ENCODE measurements at places on chromosomes 11 and 22.

DNA sequence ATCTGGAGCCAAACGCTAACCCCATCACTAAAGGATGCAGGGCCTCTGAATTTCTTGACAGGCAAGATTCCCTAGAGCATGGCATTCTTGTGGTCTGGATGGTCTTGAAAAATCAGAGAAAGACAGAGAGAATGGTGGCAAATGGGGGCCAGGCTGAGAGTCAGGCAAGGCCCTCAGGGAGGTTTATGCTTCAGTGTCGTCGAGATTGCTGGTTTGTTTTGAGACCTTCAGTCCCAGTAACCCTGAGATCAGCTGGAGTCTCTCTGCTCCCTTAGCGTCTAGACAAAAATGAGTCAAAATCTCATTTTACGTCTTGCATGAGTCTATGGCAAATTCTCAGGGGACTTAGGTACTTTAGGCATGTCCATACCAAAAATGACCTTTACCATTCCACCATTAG is 539.3 kb downstream of the SOX6 start:
- DNase-seq: no peak

DNA sequence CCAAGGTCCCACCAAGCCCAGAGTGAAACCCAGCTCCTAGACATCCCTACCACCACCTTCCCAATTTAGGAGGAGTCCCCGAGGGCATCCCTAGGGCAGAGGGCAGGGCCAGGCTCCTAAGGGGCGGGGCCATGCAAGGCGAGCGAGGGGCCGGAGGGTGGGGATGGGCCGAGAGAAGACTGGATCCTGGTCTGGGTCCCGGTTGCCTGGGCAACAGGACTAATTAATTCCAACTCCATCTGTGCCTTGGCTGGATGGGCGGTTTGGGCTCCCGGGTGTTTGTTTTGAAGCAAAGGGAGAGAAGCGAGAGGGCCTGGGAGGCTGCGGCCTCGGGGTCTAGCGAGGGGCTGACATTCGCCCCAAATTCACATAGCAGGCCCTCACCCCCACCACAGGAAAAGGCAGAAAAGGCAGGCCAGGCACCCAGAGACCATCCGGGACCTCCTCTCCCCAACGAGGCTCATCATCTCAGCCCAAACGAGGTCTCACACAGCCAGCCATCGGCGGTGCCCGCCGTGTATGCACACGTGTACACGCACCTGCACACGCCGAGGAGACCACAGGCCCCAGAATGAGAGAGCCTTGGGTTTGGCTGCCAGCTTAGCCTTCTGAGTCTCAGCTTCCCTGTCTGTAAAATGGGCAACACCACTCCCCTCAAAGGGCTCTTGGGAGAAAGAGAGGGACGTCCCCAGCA is 23.9 kb downstream of the ELFN2 start:
- DNase-seq: no peak

GRCh38 chr11:116185551-116185950 is 587.2 kb downstream of the BUD13 start:
- no peak for DNase-seq

- DNase-seq: no peak
Measured at GRCh38 chr11:57364851-57365660, 15.9 kb downstream of the PRG3 start.

- no peak for DNase-seq
Measured at GRCh38 chr11:69445131-69445470, 36.4 kb upstream of the LINC01488 start.

- no peak for DNase-seq
Measured at GRCh38 chr11:132158091-132158490, 787.7 kb downstream of the NTM start.

DNA sequence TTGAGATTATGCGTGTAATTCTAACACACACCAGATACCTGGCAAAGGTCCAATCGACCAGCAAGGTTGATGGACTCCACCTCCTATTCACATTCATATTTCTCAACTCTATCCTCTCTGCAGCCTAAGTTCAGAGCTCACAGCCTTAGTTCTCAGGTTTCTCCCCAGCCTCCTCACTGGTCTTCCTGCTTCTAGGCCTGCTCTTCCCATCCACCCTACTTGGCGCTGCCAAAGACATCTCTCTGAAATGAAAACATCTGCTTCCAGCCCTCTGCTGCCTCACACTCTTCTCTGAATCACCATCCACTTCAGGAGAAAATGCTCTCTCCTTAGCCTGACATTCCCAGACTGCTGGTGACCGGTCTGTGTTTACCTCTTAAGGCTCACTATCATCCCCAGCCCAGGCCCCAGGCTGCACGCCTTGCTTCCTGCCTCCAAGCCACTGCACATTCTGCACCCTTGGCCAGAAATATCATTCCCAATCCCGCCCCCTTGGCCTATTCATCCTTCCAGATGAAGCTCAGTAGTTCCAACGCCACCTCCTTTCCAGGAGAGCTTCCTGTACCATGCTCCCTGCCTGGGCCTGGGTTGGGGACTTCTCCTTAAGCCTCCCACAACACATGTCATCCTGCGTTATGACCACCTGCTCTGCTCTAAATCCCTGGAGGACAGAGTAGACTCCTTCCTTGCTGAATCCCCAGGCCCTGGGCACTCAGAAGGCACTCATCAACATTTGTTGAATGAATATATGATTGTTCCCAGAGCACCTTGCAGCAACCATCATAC is 3.5 kb downstream of the ARRB1 start:
- no peak for DNase-seq

DNA sequence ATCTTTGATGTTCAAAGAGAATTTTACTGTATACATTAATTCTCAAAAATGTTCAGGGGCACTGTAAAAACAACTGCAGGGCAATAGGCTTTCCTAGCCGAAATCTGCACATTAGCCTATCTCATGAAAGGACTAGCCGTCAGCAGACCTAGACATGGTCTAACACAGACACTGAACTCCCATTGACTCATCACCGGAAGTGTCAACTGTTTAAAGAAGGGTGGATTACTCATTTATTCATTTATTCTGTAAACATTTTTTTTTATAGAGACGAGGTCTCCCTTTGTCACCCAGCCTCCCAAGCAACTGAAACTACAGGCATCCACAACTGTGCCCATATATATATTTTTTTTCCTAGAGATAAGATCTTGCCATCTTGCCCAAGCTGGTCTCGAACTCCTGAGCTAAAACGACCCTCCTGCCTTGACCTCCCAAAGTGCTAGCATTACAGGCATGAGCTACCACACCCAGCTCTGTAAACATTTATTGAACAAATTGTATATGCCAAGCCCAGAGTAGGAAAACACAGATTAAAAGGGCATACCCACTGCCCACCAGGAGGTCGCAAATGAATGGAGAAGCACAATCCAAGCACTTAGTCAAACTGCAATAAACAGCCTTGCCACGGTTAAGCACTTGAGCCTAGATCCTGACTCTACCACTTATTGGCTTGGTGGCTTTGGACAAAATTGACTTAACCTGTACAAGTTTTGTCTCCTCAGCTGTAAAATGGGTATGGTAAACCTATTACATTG is 26.6 kb downstream of the RAB30 start:
- peak; percentile 31 for DNase-seq

DNA sequence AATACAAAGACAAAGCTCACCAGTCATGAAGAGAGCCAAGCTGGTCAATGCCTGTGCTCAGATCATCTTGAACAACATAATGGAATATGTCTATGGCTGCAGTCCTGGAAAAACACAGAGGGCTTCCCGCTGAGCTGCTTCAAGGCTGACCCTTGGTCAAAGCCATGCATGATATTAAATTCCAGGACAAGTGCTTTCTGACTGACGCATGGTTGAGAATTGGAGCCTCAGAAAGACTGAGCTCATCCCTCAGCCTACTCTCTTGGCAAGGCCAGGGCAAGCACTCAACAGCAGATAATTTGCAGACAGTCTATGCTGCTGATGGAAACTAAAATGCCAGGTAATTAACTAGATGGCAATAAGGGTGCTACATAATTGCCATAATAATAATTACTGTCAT is 89.2 kb downstream of the GALNT18 start:
- no peak for DNase-seq

- DNase-seq: no peak
Measured at GRCh38 chr22:24145446-24146193, 35.7 kb upstream of the SUSD2 start.

- no peak for DNase-seq
Measured at GRCh38 chr11:105834461-105834860, 187.6 kb downstream of the MSANTD4 start.

GRCh38 chr11:57179681-57180080 is 2.1 kb upstream of the LRRC55 start:
- no peak for DNase-seq

- DNase-seq: no peak
Measured at GRCh38 chr11:35210876-35211546, 72.0 kb downstream of the CD44 start.

DNA sequence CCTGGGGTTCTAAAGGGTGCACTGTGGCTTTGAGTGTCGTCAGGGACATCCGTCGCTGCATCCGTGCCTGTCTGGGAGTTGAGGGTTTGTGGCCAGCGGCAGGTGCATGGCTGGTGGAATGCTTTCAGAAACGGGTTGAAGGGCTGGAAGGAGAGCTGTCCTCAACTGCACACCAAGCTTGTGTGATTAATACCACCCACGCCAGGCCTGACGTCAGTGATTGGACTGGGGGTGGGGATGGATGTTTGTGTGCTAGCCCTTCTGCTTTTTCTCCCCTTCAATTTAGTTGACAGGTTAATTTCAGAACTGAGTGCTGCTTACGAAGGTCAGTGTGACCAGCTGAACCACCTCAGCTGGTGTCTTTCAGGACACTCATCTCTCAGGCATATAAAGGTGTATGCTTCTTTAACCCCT is 3.2 kb upstream of the GAB2 start:
- DNase-seq: peak; percentile 44

GRCh38 chr22:50136581-50137015 is 33.9 kb upstream of the PANX2 start:
- no peak for DNase-seq

GRCh38 chr22:21876486-21877176 is 9.2 kb upstream of the MAPK1 start:
- peak; percentile 35 for DNase-seq

DNA sequence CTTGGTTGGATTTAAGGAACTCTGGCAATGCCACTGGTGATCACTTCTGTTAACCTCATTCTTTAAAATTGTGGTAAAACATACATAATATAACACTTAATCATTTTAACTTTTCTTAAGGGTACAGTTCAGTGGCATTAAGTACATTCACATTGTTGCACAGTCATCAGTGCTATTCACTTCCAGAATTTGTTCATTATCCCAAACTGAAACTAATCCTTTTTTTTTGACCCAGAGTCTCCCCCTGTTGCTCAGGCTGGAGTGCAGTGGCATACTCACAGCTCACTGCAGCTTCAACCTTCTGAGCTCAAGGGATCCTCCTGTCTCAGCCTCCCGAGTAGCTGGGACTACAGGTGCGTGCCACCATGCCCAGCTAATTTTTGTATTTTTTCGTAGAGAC is 10.6 kb downstream of the ELF5 start:
- no peak for DNase-seq

GRCh38 chr11:61880031-61880430 is 11.3 kb downstream of the FADS3 start:
- peak; percentile 65 for DNase-seq

- no peak for DNase-seq
Measured at GRCh38 chr11:72423840-72424239, 10.5 kb downstream of the CLPB start.

DNA sequence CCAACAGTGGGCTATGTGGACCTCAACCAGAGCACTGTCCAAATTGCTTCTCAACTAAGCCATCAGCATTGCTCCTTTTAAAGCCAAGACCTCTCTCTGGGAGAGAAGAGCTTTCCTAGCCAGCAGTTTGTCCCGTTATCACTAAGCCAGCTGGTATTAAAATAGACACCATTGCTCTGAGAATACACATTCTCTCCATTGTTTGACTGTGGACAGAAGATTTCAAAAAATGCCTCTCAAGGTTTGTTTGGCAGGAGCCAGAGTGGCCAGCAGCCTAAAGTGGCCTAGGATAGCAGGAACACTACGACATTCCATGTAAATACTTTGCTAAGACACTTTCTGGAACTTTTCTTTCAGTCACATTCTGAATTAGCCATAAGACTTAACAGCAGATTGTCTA is 41.3 kb downstream of the EIF4ENIF1 start:
- no peak for DNase-seq

DNA sequence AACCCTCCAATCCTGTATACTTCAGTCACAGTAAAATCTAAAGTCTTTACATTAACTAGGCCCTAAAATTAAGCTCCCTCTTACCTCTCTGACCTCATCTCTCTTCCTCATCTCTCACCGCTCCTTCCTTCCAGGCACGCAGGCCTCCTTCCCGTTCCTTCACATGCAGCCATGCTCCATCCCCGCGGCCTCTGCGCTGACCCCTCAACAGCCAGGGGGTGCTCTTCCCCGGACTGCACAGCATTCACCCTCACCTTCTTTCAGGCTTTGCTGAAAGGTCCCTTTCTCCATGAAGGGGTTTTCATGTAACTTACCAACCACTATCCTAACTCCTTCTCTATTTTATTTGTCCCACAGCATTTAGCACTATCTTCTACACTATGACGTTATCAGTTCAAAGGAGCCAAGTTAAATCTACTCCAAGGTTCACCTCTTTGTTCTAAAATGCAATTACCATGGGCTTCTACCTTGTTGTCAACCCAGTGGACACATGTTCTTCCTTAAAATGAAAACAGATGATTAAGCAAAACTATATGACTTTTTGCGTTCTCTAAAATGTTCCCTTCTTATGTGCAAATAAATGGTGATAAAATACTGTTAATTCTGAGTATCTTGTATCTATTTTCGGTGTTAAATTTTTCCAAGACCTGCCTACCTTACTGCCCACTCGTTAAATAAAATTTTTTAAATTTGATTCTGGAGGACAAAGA is 57.8 kb upstream of the APOA1 start:
- no peak for DNase-seq

All from GM13977 (cell line).